Hepatocyte (in vitro differentiated cells): ENCODE measurements at places on chromosomes 6 and 20. TPM values are rescaled to one million over a fixed set of nuclear protein-coding genes. Genes with fewer than 3 reads are reported as not detected.
A peak's percentile ranks its signal among the peaks of the same experiment; 100 is the strongest.

The SIGLEC1 gene
- polyA plus RNA-seq, result 0.11 and 0.62 TPM in 2 replicates

The PAK5 gene
- 0.56 and 0.80 TPM in 2 replicates for polyA plus RNA-seq

The GRM4 gene
- polyA plus RNA-seq, result not detected in 2 replicates

The RBM24 gene
- 0.29 and 0.39 TPM in 2 replicates for polyA plus RNA-seq

The CPXM1 gene
- polyA plus RNA-seq, result 66.3 and 82.5 TPM in 2 replicates

The FAM50B gene
- 1.1 and 1.6 TPM in 2 replicates for polyA plus RNA-seq

The BPI gene
- 0.66 TPM in 1 of 2 replicates, not detected in the other for polyA plus RNA-seq

The UNC5CL gene
- polyA plus RNA-seq, result 37.1 and 41.3 TPM in 2 replicates

The ATP5F1E gene
- 217 and 227 TPM in 2 replicates for polyA plus RNA-seq

The SCUBE3 gene
- polyA plus RNA-seq, result 10.2 and 19.6 TPM in 2 replicates

DNA sequence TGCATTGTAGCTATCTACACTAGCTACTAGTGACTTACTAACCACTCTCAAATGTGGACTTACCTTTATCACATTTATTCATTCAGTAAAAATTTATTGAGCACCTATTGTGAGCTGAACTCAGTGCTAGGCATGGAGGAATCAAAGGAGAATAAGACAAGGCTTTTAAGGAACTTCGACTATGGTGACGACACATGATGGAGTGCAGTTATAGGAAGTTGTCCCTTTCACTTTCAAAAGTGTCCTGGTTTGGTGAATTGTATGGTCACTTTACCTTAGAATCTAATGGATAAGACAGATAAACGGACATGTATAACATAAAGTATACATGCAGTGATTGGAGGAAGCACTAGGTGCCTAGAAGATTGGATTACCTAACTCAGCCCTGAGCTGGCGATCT lies 4.3 kb downstream of the AKAP7 start:
- DNase-seq, result no peak

GRCh38 chr6:135944120-135944519 lies 92.6 kb downstream of the PDE7B start:
- no peak for DNase-seq

GRCh38 chr6:38176797-38177751 lies 357.5 kb downstream of the ZFAND3 start:
- DNase-seq, result peak; percentile 75

GRCh38 chr6:17276766-17277165 lies 4.4 kb upstream of the RBM24 start:
- no peak for DNase-seq

- no peak for DNase-seq
Observed at GRCh38 chr20:31956556-31957526, 5.0 kb upstream of the PDRG1 start.

DNA sequence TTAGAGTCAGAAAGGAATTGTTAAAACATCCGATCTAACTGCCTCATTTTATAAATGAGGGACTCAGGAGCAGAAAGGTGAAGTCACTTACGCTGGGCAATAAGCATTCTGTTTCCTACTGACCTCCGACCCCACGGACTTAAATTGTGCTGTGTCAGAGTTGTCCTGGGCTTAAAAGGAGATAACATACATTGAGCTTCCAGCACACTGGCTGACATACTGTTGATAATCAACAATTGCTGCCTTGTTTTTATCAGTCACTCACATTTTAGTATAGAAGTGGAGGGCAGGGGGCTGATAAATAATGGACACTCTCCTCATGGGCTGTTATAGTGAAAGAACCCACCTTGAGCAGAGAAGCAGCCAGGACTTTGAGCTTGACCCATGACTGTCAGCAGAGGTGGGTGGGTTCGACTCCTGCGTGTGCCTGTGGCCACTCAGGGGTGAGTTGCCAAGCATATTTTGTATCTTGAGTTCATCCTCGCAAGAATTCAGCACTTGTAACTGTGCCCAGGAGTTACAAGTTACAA lies 166.5 kb upstream of the JARID2 start:
- peak; percentile 31 for DNase-seq

- no peak for DNase-seq
Observed at GRCh38 chr6:46357591-46357990, 133.7 kb downstream of the RCAN2 start.

DNA sequence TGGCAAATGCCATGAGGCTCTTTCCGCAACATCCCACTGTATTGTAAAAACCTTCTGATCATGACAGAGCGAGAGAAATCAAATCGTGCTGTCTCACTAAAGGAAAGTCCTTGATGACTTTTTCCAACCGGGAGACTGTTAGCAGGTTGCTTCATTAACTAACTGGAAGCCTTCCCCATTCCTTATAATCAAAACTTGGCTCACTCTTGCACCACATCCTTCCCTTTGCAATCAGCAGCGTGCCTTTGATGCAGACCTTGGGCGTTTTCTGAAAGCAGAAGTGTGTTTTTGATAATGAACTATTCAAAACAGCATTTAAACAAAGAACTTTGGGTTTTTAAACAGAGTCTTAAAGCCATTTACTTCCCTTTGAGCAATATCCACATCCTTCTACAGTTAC lies 96.2 kb upstream of the CNR1 start:
- no peak for DNase-seq

DNA sequence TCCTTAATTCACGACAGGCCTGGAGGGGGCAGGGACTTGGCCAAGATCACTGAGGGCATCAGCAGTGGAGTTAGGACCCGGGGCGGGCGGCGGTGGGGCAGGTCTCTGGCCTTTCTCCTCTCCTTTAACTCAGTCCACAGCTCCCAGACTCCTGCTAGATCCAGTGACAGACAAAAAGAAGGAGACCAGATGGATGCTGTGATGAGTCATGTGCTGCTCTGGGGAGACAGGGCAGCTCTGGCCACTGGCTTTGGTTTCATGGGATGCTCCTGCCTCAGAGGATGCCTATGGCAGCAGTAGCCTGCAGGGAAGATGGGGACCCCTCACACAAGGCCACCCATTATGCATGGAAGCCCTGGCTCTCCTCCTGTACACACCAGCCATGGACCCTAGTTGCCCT lies 20.5 kb downstream of the EPB41L1 start:
- DNase-seq, result no peak

DNA sequence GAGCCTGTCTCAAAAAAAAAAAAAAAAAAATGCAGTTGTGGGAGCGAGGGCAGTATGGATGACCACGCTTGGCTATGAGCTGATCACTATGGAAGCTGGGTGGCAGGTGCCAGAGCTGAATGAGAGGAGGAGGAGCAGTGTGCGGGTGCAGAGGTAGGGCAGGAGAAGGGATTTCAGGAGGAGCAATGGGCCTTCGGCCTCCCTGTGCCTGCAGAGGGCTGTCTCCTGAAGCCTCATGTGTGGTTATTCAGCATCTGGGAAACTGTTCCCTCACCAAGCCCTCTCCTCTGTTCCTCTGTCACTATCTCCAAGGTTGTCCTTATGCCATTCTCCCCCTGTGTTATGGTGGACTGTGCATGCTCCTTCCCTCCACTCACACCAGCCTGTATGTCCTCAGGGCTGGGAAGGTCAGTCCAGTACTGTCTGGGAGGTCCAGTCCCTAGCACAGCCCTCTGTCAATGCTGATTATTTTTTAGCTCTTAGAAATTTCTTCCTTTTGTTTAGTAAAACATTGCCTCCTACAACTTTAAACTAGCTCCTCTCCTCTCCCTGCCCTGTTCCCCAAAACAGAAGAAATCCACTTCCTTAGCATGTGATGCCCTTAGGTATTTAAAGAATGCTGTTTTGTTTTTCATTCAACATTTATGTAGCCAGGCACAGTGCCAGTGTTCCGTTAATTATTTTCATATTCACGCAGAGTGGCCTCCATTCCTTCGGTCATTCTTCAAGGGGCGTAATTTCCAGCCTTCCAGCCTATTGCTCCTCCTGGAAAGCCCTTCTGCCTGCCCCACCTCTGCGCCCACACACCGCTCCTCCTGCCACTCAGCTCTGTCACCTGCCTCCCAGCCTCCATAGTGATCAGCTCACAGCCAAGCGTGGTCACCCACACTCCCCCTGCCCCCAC lies 48.9 kb downstream of the CNBD2 start:
- DNase-seq, result peak; percentile 28

- no peak for DNase-seq
Observed at GRCh38 chr6:4907602-4908001, 96.2 kb downstream of the RPP40 start.

DNA sequence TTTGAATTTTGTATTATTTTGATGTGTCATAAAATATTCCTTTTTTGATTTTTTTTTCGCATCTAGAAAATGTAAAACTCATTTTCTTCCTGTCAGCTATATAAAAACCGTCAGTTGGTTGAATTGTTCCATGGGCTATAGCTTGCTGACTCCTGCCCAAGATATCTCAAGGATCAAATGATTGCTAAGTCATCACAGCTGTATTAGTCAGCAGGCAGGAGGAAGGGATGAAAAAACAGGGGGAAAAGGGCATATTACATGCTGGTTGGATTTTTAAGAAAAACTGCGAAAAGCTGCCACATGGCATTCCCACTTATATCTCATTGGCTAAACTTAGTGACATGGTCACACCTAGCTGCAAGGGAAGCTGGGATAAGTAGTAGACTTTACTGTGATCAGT lies 569.9 kb downstream of the BCKDHB start:
- no peak for DNase-seq

- DNase-seq, result no peak
Observed at GRCh38 chr6:158573542-158573931, 13.6 kb downstream of the TMEM181 start.

- no peak for DNase-seq
Observed at GRCh38 chr6:99288668-99289067, 60.8 kb downstream of the FAXC start.

DNA sequence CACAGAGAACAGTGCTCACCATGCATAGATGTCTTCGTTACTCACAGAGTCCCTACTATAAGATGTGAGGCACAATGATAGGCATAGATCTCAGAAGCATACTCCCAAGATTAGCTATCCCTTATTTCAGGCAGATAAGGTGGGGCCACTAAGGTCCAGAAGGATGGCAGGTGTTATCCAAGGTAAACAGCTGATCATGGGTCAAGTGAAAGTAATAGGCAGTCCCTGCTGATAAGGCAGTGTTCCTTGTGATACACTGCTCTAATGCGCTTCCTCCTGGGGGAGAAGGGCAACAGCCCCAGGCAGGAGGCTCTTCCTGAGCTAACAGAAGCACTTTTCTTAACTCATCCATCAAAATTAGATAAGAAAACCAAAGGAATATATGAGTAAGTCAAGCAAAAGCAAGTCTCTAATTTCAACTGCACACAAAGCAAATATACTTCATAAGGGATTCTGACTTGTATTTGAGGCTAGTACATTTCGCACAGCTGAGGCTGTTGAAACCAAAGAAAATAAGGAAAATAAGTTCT lies 42.2 kb downstream of the METTL24 start:
- peak; percentile 30 for DNase-seq

- DNase-seq, result no peak
Observed at GRCh38 chr6:81609736-81610135, 142.7 kb downstream of the TENT5A start.

DNA sequence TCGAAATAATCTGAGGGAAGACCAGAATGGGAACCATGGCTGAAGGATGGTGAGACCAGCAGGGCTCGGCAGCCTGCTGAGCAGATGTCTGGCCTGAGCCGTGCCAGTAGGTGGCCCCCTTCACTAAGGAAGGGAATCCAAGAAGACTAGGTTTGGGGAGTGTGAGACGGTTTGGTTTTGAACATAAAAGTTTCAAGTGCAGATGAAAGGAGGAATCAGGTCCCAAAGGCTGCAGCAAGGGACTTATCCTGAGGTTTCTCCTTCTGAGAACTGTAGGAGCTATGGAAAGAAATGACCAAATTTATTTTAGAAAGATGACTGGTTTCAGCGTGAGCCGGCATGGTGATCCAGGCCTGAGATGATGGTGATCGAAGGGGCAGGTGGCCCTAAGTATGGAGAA lies 4.6 kb upstream of the OSER1 start:
- DNase-seq, result peak; percentile 85

DNA sequence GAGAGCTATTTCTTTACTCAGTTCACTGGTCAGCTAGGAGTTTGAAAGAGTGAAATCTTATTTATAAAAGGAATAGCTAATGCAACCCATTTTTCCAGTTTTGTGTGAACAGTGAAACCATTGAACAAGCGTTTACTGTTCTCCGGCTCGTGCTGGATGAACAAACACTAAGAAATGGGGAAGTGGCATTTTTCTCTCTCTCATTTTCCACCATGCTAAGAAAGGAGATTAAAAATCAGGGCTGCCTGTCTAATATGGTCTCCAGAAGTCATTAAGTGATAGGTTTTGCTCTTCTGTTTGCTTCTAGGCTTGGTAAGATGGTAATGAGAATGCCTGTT lies 774 bp upstream of the SFT2D1 start:
- no peak for DNase-seq

- DNase-seq, result no peak
Observed at GRCh38 chr6:72857791-72858585, 236.1 kb downstream of the KCNQ5 start.

DNA sequence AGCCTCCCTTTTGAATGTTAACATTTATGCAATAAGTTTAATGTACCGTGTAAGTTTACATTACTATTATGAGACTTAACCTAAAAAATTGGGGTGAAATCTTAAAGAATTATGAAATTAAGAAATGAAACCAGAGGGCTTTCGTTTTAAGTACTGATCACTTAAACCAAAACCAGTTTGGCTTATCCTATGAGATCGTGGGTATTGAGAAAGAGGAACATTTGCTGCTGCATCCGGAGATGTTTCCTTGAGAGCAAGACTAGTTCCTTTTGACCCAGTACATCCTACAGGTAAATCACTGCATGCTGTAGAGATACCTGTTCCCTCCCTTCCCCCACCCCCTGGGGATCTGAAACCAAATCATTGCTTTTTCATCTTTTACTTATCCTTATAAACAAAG lies 201.3 kb downstream of the ESR1 start:
- DNase-seq, result no peak

GRCh38 chr6:4404415-4404814 lies 269.0 kb upstream of the ECI2 start:
- DNase-seq, result no peak

DNA sequence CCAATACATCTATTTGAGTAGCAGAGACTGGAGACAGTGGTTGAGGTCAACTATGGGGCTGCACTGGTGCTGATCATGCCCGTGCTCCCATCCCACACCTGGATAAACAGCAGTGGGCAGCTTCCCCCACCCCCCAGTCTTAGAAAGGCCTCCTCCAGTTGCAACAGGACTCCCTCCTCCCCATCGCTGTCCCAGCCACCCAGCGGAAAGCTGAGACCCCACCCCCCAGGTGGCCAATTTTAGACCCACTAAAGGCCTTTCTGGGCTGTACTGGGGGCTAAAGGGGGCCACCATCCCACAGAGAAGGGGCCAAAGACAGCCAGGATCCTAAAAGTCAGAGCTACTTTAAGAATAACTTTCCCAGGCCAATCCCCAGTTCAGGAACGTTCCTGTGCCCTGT lies 1.2 kb upstream of the SSTR4 start:
- no peak for DNase-seq

GRCh38 chr20:1293641-1294379 lies 27.7 kb downstream of the SNPH start:
- no peak for DNase-seq
